ENCODE measurements at places on chromosomes 6 and 20. TPM values are rescaled to one million over a fixed set of nuclear protein-coding genes. Genes with fewer than 3 reads are reported as not detected.

Gene PGC
- total RNA-seq = not detected

DNA sequence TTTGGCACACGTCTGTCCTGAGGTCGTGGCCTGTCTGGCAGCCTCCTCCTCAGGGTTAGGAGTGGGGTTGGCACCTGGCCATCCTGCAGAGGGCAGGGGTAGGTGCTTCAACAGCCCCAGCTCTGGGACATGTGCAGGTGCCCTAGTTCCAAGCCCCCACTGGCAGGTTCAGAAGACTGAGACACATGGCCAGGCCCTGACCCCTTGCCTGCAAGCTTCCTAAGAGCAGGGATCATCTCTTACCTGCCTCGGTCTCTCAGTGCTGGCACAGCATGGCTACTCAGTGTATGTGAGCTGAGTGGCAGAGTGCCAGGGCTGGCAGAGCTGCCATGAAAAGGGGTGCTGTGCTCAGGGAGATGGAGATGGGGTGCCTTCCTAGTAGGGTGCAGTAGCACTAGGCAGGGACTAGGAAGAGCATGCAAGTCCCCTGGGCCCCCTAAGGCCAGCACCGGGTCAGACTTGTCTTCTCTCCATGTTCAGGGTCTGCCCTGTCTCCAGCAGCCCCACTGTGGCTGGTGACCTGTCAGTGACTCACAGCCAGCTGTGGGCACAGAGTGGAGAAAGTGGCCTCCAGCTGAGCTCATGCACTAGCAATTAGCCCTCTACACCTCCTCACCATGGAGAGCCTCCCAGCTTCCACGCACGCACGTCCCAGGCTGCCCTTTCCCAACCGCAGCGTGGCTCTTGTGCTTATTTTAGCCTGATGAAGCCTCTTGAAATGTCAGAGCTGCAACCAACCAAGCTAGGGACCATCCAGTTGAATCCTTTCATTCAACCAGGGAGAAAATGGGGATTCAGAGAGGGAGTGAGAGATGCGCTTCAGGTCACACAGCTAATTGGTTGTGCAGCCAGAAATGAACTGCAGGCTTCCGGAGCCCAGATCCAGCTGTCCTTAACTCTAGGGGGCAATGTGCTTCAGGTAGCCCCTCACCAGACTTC is 116.6 kb downstream of the MRPL14 start:
- DNase-seq = peak; percentile 74

GRCh38 chr6:161091972-161092701 is 100.6 kb downstream of the MAP3K4 start:
- DNase-seq = no peak

DNA sequence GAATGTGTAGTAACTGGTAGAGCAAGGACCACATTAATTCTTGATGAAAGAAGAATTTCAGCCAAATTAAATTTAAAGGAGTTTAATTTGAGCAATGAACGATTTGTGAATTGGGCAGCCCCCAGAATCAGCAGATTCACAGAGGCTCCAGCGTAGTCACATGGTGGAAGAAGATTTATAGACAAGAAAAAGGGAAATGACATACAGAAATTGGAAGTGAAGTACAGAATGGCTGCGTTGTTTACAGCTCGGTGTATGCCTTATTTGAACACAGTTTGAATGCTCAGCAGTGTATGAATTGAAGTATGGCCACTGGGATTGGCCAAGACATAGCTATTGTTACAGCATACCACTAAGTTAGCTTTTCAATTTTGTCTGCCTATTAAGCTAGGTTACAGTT is 173.6 kb upstream of the ARG1 start:
- DNase-seq = no peak

DNA sequence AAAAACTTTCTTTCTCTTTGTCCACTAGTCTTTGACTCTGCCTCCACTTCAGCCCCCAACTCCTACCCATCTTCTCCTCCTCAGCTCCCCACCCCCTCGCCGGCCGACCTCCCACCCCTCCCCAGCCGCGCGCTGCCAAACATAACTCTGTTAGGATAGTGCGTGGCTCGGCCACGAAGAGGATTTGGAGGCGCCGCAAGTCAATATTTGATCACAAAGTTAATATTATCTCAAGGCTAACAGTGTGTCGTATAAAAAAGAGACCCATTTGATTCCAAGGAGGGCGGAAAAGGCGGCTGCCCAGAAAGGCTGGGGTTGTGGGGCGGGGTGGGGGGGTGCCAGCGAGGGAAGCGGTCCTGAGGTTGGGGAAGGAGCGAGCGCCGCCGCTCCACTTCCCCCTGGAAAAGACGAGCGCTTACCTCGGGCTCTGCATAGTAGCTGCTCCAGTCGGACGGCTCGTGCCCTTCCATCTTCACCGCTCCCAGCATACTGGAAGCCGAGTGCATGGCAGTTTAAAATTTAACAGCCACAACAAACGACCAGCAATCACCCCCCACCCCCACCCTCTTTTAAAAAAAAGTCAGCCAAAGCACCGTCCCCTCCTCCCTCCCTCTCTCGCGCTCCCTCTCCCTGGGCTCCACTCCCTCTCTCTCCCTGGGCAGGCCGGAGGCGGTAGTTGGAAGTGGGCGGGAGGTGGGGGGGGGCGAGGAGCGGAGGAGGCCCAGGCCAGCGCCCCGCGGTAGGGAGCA is 425 bp downstream of the FOXA2 start:
- no peak for DNase-seq

Gene STMND1
- not detected for total RNA-seq

- DNase-seq = no peak
Observed at GRCh38 chr6:9799582-9799981, 615.3 kb downstream of the TFAP2A start.

GRCh38 chr6:68343901-68344300 is 291.2 kb upstream of the ADGRB3 start:
- DNase-seq = no peak

Gene EPHA7
- 6.2 TPM for total RNA-seq

Gene PDYN
- total RNA-seq = not detected

- no peak for DNase-seq
Observed at GRCh38 chr6:106677282-106677681, 47.9 kb downstream of the QRSL1 start.

GRCh38 chr6:39347906-39348585 is 25.5 kb upstream of the KCNK16 start:
- DNase-seq = no peak

DNA sequence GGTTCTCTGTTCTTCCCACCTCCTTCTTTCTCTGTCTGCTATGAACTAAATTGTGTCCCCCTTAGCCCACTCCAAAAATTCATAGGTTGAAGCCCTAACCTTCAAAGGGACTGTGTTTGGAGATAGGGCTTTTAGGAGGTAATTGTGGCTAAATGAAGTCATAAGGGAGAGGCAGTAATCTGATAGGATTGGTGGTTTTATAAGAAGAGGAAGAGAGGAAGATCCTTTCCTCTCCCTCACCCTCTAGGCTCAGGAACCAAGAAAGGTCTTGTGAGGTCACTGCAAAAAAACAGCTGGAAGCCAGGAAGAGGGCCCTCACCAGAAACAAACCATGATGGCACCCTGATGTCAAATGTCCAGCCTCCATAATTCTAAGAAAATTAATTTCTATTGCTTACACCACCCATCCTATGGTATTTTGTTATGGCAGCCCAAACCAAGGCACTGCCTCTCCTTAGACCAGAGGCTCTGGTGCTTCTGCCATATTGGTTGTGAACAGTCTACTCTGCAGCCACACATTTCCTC is 135.1 kb upstream of the COL21A1 start:
- DNase-seq = no peak

GRCh38 chr6:123925842-123926399 is 122.3 kb downstream of the NKAIN2 start:
- DNase-seq = no peak

All from cardiac septum (tissue), 1 donor.